ENCODE measurements at places on chromosomes 12 and 14. TPM values are rescaled to one million over a fixed set of nuclear protein-coding genes. Genes with fewer than 3 reads are reported as not detected.

Gene POTEM
- total RNA-seq: not detected

GRCh38 chr12:114444422-114445279 is 38.7 kb upstream of the TBX5 start:
- peaks cover 67% of the 10 kb centered on the region for H3K27me3 ChIP-seq
- H3K36me3 ChIP-seq: no peaks in the 10 kb centered on the region
- H3K27ac ChIP-seq: no peak overlapping the region
- no peak overlapping the region for H3K4me3 ChIP-seq
- DNase-seq: no peak
- peaks cover 16% of the 10 kb centered on the region for H3K4me1 ChIP-seq

GRCh38 chr12:64806593-64807460 is 17.6 kb upstream of the TBC1D30 start:
- no peaks in the 10 kb centered on the region for H3K36me3 ChIP-seq
- H3K27me3 ChIP-seq: no peaks in the 10 kb centered on the region
- H3K4me3 ChIP-seq: no peak overlapping the region
- H3K4me1 ChIP-seq: no peaks in the 10 kb centered on the region
- DNase-seq: no peak
- H3K27ac ChIP-seq: no peak overlapping the region

DNA sequence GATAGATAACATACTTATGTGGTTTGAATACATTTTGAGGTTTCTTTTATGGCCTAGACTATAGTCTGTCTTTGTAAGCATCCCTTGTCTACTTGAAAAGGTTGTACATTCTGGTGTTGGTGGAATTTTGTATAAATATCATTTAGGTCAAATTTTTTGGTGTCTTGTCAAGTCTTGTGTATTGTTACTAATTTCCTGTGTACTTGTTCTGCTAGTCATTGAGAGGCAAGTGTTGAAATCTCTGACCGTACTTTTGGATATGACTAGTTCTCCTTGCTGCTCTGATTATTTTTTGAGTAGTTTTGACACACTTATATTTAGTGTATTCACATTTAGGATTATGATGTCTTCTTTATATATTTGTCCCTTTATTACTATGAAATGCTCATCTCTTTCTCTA is 219.6 kb downstream of the CCDC91 start:
- DNase-seq: no peak
- H3K4me3 ChIP-seq: no peak overlapping the region
- no peaks in the 10 kb centered on the region for H3K27me3 ChIP-seq
- H3K36me3 ChIP-seq: no peaks in the 10 kb centered on the region
- H3K4me1 ChIP-seq: no peaks in the 10 kb centered on the region

All from thyroid gland (tissue), 4 donors.